ENCODE measurements at places on chromosomes 2 and 18.

GRCh38 chr2:43438858-43439655 lies 156.8 kb downstream of the THADA start:
- no peak for DNase-seq

DNA sequence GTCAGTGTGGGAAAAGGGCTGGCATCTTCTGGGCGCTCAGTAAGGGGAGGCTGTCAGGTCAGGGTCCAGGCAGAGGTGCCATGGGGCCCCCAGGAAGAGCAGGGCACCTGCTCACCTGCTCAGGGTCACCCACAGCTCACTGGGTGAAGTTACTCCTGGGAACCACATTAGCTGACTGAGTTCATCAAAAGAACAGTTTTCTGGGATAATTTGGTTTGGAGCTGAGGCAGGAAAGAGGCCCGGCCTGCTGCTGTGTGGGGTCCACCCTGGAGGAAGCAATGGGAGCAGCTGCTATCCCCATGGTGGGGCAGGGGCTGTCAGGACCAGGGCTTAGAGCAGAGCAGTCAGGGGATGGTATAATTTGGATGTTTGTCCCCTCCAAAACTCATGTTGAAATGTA lies 97.2 kb upstream of the GPC1 start:
- no peak for DNase-seq

DNA sequence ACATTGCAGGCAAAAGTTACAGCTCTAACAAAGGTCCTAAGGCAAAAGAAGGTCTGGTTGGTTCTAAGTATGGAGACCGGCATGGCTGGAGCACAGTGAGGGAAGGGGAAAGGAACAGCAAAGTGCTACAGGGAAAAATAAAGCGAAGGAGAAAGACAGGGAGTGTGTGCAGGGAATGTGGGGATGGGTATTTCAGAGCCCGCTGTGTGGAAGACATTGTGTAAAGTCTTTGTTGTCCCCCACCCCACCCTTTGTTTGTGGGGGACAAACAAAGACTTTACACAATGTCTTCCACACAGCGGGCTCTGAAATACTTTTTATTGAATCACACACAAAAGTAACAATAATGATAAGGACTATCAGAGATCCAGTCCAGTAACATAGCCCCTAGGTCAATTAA lies 28.9 kb upstream of the C2orf15 start:
- no peak for DNase-seq

DNA sequence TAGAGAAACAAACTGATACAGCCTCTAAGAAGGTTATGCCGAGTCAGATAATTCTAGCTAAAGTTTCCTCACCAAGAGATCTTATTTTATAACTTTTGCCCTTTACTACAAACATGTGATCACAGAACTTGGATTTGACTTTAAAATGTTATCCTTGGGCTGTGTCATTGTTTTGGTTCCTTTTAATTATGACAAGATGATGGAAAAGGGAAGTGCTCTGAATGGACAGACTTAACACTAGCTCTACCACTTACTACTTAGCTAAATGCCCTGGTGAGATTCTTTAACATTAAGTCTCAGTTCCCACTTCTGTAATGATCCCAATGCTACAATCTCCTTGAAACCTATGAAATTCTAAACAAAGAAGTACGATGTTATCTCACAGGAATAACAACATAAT lies 69.9 kb downstream of the RTTN start:
- no peak for DNase-seq

DNA sequence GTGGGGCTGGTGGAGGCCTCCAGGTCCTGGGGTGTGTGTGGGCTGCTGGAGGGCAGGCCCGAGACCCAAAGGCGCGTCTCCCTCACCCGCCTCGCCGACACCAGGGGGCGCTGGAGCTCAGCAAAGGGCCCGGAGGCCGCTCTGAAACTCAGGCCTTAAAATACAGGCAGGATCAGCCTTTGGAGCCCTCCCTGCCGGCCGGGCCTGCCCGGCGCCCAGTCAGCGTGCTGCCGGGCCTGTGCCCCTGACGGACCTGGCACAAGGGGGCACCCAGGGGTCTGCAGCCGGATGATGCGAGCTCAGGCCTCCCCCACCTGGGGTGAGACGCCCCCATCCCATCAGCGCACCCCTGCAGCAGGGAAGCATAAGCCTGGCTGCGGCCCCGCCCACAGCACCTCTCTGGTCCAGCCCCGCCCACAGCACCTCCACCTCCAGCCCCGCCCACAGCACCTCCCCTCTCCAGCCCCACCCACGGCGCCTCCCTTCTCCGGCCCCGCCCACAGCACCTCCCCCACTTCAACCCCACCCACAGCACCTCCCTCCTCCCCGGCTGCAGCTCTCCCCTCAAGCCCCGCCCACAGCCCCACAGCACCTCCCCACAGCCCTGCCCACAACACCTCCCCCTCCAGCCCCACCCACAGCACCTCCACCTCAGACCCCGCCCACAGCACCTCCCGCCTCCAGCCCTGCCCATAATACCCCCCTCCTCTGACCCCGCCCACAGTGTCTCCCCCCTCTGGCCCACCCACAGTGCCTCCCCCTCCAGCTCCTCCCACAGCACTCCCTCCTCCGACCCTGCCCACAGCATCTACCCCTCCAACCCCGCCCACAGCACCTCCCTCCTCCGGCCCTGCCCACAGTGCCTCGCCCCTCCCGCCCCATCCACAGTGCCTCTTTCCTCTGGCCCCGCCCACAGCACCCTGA lies 92.8 kb upstream of the OTOS start:
- no peak for DNase-seq

DNA sequence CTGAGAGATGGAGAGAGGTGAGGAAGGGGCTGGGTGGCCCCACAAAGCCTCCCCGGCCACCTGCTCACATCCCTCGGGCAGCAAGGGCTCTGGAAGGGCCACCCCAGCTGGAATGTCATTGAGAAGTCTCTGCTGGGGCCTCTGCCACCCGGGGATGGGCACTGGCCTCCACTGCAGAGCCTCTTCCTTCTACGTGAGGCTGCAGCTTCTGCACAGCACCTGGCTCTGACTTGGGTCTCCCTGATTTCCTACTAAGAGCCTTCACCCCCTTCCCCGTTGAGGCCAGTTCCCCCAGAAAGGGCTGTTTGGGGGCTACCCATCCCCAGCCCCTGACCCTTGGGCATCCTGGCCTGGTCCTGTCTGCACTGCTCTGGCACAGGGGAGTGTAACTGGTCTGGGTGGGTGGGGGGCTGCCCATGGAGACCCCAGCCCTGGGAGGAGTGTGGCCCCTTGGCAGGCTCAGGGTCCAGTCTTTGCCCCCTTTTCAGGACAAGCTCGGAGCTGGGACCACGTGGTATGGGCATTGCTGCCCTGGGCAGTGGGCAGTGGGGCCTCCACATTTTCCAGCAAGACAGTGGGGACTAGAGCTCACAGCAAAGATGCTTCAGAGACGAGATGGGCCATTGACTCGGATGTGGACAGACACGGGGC lies 5.6 kb downstream of the PDCD1 start:
- no peak for DNase-seq

DNA sequence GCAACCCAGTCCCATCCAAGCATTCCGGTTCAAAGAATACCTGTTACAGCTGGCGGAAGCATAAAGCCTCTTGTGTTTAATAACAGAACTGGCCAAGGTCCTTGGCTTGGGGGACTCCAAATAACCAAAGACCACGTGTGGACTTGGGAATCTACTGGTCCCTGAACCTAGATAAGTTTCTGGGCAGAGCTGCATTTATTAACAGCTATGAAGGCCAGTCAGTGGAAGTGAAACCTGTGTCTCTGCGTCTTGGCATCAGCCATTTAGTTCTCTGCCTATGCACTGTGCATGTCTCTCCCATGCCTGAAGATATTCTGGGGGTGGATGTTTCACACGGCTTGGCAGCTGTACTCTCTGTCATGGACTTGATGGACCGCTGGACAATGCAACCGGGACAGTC lies 137.7 kb downstream of the CCBE1 start:
- DNase-seq, result no peak

- DNase-seq, result no peak
These were observed 801.8 kb downstream of the CCDC85A start for GRCh38 chr2:56985609-56986008.

GRCh38 chr18:70907673-70908072 lies 618.8 kb downstream of the SOCS6 start:
- DNase-seq, result no peak

- DNase-seq, result no peak
These were observed 180.5 kb upstream of the DTNA start for GRCh38 chr18:34529358-34530335.

DNA sequence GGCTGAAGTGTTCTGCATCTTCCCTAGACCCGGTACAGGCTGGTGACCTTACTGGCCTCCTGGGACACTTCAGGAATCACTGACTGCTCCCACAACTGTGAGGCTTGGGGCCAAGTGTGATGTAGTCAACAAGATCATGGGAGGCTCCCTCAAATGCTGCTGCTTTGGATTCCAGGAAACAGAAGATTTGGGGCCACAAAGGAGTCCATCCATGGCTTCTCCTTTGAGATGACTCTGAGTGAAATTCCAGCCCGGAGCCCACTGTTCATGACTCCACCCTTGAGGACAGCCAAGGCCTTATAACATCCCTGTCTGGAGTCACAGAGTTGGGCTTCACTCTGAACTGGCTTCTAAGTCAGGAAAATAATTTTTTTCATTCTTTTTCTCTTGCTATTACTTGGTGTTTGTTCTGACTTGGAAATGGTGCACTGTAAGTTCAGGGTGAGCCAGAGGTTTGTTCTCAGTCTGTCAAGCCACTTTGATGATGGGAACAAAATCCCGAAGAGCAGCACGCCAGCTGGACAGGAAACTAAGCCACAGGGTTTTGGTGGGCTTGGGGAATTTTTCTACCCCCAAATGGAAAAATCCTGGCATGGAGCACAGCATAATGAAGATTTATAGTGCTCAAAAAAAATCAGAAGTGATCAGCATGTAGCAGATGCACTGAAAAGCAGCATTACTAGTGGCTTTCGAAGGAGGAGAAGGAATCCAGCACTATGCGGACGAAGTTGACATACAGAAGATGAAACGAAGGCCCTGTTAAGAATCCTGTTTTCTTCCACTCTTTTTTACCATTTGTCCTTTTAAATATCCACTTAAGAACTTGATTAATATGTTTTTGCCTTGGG lies 98.1 kb upstream of the ZFP36L2 start:
- DNase-seq, result no peak

DNA sequence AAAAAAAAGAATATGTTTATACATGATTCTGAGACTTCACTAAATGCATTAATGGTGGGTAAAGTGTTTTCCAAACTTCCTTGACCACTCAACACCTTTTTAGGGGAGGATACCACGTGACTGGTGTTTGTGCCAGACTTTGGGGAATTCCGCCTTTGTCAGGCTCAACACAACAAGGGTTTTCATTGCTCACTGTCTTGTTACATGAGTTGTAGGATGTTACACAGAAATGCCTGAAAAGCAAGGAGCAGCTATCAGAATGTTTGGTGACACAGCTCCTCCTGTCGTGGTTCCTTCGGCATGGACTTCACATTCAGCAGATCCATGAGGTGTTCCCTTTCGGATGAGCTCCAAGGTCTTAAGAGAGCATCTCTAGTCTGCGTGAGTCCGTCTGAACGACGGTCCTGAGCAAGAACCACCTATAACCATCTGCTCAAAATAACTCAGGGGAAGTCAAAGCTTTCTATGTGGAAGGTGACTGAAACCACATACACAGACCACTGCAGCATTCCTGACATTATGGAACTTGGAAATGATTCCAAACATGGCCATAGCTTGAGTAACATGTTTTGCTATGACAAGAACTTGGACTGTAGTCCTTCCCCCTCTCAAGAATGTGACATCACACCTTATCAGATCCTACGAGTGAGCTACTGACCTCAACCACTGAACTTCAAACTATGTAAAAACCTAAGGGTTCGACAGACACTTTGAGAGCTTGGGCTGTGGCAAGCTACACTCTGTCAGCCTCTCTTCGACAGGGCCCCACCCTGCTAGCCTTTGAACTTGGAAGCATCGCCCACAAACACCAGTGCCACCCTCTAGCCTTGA lies 57.5 kb downstream of the MCFD2 start:
- DNase-seq, result no peak

DNA sequence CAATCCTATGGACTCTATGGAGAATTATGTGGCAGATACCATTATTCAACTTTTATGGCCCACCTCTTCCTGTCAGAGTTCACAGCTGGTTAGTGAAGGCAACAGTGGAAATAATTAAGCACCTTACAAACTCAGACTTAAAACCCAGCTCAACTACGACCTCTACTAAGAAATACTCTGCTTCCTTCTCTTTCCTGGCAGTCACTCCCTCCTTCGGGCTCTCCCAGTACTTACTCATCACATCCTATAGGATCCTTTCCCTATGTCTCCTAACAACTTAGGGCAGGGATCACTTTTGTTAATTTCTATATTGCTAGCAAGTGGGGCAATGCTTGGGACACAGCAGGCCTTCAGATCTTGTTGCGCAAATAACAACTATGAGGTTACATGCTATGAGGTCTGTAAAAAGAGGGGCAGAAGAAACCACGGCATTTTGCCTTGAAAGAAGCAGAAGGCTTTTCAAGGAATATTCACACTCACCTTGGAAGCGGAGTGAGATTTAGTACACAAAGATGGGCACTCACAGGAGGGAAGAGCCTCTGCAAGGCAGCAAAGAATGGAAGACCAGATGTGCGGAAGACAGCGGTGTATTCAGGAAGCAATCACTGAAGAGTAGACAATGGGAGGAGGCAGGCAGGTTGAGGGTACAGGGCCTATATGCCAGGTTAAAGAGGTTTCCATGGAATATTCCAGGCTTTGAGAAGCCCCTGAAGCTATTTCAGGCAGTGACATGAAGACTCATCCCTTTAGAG lies 2.1 kb downstream of the STK39 start:
- no peak for DNase-seq
